ENCODE measurements at places on chromosomes 2 and 18.

- DNase-seq: no peak
Measured at GRCh38 chr2:223068071-223068470, 16.1 kb downstream of the KCNE4 start.

GRCh38 chr2:167052825-167053224, 164.5 kb downstream of the XIRP2 start:
- DNase-seq: no peak

DNA sequence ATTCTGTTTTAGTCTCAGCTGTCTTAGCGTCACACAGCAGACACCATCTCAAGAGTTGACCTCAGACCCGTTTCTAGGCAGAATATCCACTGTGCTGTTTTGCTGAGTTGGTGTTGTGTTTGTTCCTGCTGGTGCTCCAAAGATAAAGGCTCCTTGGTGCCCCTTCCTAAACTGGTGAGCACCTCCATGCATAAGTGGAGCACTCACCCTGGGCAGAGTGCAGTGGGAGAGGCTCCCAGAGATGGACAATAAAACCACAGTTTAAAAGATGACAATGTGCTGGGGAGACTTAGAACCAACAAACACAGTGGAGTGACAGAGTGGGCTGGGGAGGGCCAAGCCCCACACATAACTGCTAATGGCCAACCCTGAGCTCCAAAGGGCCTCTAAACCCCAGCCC, 271.1 kb downstream of the PHLPP1 start:
- DNase-seq: no peak

- DNase-seq: peak; percentile 44
Measured at GRCh38 chr18:3213300-3214059, 6.3 kb downstream of the MYOM1 start.

- no peak for DNase-seq
Measured at GRCh38 chr2:98140210-98140609, 53.2 kb downstream of the VWA3B start.

- DNase-seq: no peak
Measured at GRCh38 chr2:128645631-128646030, 327.0 kb upstream of the HS6ST1 start.

DNA sequence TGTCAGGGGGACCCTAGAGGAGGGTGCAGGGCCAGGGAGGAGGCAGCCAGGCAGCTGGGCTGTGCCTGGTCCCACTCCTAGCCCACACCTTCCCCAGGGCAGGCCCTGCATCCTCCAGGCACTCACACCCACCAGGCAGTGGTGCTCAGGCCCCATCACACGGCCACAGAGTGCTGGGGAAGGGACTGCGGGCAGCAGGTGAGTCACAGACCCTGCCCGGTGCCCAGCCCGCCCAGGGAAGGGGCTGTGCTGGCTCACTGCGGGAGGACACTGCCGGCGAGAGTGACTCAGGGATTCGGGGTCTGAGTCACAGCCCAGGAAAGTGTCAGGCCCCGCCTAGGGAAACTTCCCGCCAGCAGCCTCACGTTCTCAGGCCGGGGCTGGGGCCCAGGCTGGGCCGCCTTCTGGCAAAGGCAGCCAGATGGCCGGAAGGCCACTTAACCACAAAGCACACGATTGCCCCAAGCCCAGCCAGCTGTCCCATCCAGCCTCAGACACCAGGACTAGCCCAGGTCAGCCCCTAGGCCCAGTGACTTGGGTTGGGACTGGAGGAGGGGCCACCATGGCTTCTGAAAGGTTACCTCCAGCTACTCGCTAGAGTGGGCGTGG, 42.2 kb downstream of the BIN1 start:
- DNase-seq: peak; percentile 99

GRCh38 chr2:179715871-179716270, 145.5 kb downstream of the ZNF385B start:
- no peak for DNase-seq

DNA sequence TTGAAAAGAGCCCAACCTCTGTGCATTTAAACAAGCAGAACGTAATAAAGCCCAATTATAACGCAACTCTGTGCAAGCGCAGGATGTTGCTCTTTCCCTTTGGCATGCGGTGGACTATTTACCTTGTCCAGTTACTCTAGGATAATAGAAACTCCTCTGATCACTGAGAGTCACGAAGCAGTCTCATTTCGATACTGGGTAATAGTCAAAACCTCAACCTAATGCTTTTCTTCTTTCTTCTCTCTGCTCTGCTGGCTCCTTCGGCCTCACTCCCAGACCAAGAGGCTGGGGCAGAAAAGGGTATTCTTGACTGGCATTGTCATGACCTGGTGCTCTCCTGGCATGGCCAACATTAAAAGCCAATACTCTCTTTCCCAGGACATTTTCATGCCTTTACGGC, 89.7 kb upstream of the GCFC2 start:
- DNase-seq: no peak

- DNase-seq: peak; percentile 63
Measured at GRCh38 chr2:179410552-179411356, 146.1 kb upstream of the SESTD1 start.

GRCh38 chr2:48045613-48046012, 139.3 kb upstream of the FBXO11 start:
- no peak for DNase-seq

GRCh38 chr18:55484773-55485172, 103.2 kb downstream of the TCF4 start:
- no peak for DNase-seq

GRCh38 chr2:160062292-160063005, at the start of gene PLA2R1:
Gene PLA2R1, minus strand, starts transcription at chr2:160062615. Its CDS starts 212 bp downstream, at chr2:160062403.
- no peak for DNase-seq

- no peak for DNase-seq
Measured at GRCh38 chr18:332721-333510, 65.1 kb upstream of the THOC1 start.

- no peak for DNase-seq
Measured at GRCh38 chr2:84768840-84769239, 112.0 kb downstream of the TRABD2A start.

- DNase-seq: no peak
Measured at GRCh38 chr2:64463781-64464180, 9.8 kb downstream of the LGALSL start.

DNA sequence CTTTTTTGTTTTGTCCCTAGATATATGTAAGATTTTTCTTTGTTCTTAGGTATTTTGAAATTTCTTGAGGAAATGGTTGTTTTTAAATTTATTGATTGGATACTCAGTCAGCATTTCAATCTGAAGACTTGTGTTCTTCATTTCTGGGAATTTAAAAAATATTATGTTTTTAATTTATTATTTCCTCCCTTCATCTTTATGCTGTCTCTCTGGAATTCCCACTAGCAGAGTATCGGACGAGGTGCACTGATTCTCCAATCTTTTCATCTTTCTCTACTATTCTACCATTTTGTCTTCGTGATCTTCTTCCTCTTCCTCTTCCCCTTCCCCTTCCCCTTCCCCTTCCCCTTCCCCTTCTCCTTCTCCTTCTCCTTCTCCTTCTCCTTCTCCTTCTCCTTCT, 12.3 kb downstream of the SCTR start:
- DNase-seq: no peak

GRCh38 chr18:32975163-32975436, 202.3 kb upstream of the KLHL14 start:
- DNase-seq: no peak

- DNase-seq: no peak
Measured at GRCh38 chr2:190819840-190820301, 60.8 kb upstream of the GLS start.

- no peak for DNase-seq
Measured at GRCh38 chr2:235709124-235709813, 215.4 kb downstream of the AGAP1 start.

GRCh38 chr2:216576616-216577015, 56.6 kb upstream of the IGFBP2 start:
- DNase-seq: no peak

All from NB4 (cell line).